ENCODE measurements at places on chromosomes 11 and 22. TPM values are rescaled to one million over a fixed set of nuclear protein-coding genes. Genes with fewer than 3 reads are reported as not detected.
A peak's percentile ranks its signal among the peaks of the same experiment; 100 is the strongest.

MS4A15 gene
- total RNA-seq, result not detected

NAALADL1 gene
- total RNA-seq, result 2.3 TPM

CNTN5 gene
- total RNA-seq, result 52.6 TPM

ASCL3 gene
- not detected for total RNA-seq

DNA sequence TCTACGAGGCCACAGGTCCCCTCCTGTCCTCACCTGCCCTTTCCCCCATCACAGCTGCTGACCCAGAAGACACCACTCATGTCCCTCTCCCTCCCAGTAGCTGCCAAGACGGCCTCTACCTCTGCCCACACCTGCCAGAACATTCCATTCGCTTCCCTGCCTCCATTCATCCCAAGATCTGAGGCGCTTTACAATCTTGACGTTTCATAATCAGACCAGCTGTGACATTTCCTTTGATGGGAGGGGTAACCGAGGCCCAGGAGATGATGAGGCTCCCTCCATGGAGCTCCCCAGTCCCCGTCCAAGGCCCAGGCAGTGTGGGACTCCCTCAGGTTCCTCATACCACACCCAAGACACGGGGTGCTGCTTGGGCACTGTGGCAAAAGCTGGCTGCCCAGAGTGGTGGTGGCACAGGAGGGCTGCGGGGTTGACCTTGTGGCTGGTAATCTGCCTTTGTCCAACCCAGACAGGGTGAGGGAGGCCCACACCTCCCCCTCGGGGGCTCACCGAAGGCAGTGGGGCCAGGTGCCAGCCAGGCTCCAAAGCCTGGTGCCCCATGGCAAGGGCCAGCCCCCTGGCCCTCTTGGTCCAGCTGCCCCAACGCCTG, 17.3 kb downstream of the PHLDA2 start:
- H3K27ac ChIP-seq, result no peak overlapping the region
- H3K4me1 ChIP-seq, result peaks cover 18% of the 10 kb centered on the region
- H3K4me3 ChIP-seq, result no peak overlapping the region
- no peaks in the 10 kb centered on the region for H3K36me3 ChIP-seq

DNA sequence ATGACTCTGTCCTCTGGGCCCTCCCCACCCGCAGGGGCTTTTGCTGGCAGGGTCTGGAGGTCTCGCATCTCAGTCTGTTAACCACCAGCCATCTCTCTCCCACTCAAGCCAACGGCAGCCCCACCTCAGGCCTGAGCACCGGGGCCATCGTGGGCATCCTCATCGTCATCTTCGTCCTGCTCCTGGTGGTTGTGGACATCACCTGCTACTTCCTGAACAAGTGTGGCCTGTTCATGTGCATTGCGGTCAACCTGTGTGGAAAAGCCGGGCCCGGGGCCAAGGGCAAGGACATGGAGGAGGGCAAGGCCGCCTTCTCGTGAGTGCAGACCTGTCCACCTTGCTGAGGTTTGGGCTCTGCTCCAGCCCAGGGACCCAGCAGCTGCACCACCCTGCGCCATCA, 44.3 kb upstream of the TTC12 start:
- no peaks in the 10 kb centered on the region for H3K27me3 ChIP-seq
- H3K27ac ChIP-seq, result no peak overlapping the region
- no peaks in the 10 kb centered on the region for H3K4me1 ChIP-seq
- no peak overlapping the region for H3K4me3 ChIP-seq
- DNase-seq, result no peak
- peaks cover 5% of the 10 kb centered on the region for H3K36me3 ChIP-seq

DNA sequence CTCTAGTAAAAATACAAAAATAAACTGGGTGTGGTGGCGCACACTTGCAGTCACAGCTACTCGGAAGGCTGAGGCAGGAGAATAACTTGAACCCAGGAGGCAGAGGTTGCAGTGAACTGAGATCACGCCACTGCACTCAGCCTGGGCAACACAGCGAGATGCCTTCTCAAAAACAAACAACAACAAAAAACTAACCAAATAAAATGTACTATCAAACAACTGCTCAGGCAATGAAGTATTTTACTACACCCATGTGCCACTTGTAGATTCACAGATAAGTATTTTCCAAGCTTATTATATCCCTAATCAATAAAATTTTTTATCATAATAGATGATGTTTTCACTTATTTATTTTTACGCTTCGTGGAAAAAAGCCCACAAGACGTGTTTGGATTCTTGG, 924 bp downstream of the C11orf65 start:
- peak overlapping the region; percentile 97 for H3K27ac ChIP-seq
- H3K4me1 ChIP-seq, result peaks cover 12% of the 10 kb centered on the region
- H3K4me3 ChIP-seq, result peak overlapping the region; percentile 45

- H3K27ac ChIP-seq, result peak overlapping the region; percentile 79
- H3K36me3 ChIP-seq, result no peaks in the 10 kb centered on the region
- H3K4me1 ChIP-seq, result peaks cover 22% of the 10 kb centered on the region
- DNase-seq, result peak; percentile 25
- H3K27me3 ChIP-seq, result no peaks in the 10 kb centered on the region
Observed at GRCh38 chr22:43376765-43377547, 33.8 kb upstream of the SCUBE1 start.

DNA sequence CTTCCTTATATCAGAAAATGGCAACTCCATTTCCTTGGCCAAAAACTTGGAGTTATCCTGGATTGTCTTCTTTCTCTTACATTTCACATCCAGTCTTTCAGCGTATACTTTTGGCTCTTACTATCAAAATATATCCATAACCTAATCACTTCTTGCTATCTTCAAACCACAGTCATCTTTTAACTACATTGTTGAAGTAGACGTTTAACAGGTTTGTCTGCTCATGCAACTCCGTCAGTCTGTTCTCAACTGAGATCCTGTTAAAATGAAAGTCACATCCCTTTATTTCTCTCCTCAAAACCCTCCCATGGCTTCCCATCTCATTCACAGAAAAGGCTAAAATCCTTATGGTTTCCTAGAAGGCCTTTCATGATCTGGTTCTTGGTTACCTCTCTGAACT, 41.9 kb downstream of the UVRAG start:
- H3K27me3 ChIP-seq, result no peaks in the 10 kb centered on the region
- H3K4me3 ChIP-seq, result no peak overlapping the region
- H3K4me1 ChIP-seq, result no peaks in the 10 kb centered on the region
- DNase-seq, result no peak

GRCh38 chr22:25122136-25122764, 77.4 kb upstream of the CRYBB3 start:
- H3K36me3 ChIP-seq, result no peaks in the 10 kb centered on the region
- no peak overlapping the region for H3K4me3 ChIP-seq
- DNase-seq, result no peak
- H3K27me3 ChIP-seq, result no peaks in the 10 kb centered on the region
- H3K4me1 ChIP-seq, result no peaks in the 10 kb centered on the region

DNA sequence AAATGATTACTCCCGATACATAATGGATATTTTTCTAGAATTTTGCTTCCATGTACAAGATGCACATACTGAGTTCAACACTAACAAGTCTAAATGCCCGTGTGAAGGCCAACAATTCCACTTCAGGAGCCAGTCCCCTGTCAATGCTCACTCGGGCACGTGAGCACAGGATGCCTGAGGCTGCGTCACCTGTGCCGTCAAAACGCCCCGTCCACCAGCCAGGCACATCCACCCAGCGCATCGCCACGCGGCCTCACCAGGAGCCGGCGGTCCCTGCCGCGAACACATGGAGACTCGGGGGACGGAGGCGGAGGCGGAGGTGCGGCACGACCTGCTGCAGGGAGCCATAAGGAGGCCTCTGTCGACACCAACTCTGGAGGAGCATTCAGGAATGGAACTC, 9.8 kb downstream of the TOLLIP start:
- no peak overlapping the region for H3K4me3 ChIP-seq
- DNase-seq, result no peak
- H3K27ac ChIP-seq, result no peak overlapping the region
- peaks cover 3% of the 10 kb centered on the region for H3K36me3 ChIP-seq

DNA sequence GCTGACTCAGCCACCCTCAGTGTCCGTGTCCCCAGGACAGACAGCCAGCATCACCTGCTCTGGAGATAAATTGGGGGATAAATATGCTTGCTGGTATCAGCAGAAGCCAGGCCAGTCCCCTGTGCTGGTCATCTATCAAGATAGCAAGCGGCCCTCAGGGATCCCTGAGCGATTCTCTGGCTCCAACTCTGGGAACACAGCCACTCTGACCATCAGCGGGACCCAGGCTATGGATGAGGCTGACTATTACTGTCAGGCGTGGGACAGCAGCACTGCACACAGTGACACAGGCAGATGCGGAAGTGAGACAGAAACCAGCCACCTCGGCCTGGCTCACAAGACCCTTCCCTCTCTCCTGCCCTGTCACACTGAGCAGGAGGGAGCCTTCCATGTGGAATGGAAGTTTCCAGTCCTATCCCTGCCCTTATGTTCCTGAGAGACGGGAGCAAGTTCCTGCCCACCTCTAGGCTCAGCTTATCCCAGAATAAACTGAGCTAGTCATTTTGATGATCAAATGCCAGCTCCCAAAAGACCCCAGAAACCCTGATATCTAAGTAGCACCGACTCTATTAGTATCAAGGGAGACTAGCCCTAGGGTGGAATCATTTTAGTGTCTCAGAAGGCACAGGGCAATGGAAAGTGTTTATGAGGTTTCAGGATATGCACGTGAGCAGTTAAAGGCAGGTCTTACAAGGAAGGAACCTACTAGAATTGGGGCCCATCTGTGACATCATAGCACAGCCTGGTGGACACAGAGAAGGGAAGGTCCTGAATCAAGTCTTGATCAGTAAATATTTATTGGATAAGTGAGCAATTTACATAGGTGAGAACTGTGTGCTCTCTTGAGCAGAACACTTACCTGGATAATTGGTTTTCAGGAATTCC, 6.3 kb upstream of the IGLL5 start:
- DNase-seq, result no peak
- no peaks in the 10 kb centered on the region for H3K36me3 ChIP-seq
- no peaks in the 10 kb centered on the region for H3K27me3 ChIP-seq
- no peaks in the 10 kb centered on the region for H3K4me1 ChIP-seq
- H3K4me3 ChIP-seq, result no peak overlapping the region
- no peak overlapping the region for H3K27ac ChIP-seq

- no peak overlapping the region for H3K4me3 ChIP-seq
- no peaks in the 10 kb centered on the region for H3K4me1 ChIP-seq
- H3K27me3 ChIP-seq, result peaks cover 4% of the 10 kb centered on the region
- no peak overlapping the region for H3K27ac ChIP-seq
Observed at GRCh38 chr11:45436118-45436517, 150.0 kb upstream of the SYT13 start.
